CD4-positive, alpha-beta T cell treated with Interleukin-6 at 100 ng/mL for 8 hours (primary cell): ENCODE measurements at places on chromosomes 4 and X.

DNA sequence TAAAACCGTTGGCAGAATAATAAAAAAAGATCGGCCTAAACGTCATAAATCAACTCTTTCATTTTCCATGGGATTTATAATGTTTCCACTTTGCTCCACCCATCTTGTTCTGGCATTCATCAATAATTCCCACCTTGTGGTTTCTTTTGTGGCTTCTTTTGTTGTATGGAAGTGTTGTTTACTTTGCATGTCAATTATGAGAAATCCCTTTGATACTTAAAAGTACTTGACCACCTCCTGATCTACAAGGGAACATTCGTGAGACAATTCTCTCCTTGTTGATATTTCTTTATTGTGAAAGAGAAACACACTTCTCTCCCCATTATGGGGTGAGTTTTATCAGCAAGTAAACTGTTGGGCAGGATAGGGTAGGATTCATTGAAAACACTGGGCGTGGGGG is 2.8 kb downstream of the AMELX start:
- DNase-seq = no peak

GRCh38 chr4:22876270-22876669 is 183.5 kb downstream of the GBA3 start:
- no peak for DNase-seq

DNA sequence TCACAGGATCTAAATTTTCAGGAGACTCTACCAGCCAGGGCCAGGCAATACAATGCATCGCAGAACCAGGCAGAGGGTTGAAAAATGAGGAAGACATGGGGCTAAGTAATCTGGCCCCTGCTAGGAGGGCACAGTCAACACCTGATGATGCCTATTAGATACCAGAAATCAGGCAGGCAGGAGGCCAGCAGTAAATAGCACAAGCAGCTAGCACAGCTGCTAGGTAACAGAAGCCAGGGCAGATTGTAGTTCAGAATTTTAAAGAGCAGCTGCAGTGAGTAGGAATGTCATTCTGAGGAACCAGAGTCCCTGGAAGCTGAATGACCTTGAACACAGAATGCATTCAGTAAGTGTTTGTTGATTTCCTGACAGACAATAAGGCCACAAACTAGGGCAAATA is 38.8 kb upstream of the TRPC5OS start:
- no peak for DNase-seq

DNA sequence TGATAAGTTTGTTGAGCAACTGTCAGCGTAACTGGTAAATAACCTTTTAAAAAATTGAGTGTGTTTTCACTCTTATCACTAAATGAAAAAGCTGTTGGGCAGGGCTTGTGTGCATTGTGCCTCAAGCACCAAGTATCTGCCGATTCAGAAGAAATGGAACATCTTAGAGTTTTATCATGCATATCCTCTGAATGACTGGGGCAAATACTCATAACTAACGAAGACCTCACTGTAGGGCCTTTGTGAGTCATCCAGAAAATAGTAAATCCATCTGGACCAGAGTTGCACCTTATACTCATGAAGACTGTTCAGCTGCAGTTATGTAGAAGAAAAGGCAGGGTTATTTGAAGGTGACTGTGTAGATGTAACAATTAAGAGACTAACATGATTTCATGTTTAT is 222.1 kb downstream of the CAMK2D start:
- no peak for DNase-seq

DNA sequence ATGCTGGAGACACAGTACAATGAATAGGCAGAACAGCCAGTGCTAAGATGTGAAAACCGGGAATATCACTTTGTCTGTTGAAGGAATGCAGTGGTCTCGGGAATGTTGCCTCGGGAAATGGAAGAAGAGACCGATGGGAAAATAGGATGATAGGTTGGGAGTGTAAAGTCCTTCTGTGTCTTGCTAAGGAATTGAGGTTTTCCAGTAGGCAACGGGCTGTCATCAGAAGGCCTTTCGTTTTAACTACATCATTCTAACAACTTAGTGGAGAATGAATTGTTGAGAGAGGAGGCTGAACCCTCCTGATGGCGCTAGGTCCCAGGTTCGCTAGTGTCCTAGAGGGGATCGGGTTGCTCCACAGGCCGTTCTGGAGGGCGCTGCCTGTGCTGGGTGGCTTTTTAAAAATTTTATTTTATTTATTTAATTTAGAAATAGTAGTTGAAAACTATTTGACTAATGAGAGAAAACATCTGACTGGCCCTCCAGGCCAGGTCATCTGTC is 730 bp downstream of the VBP1 start:
- no peak for DNase-seq

DNA sequence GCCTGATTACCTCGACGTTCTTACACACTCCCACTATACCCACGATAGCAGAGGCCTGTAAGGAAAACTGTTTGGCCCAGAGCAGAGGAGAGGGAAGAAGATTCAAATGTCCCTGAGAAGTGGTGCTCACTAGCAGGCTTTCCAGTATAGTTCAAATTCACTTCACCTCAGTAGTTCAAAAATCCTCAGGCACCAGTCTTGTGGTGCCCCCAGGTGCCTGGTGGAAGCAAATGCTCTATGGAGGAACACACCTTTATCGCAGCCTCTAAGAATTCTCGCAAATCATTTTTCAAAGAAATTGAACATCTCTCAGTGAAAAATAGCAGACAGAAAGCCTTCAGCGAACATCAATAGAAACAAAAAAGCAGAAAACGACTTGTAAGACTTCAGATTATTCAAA is 12.2 kb upstream of the MTMR1 start:
- no peak for DNase-seq
